Stomach (tissue), 19 donors: ENCODE measurements at places on chromosomes 3 and 15. TPM values are rescaled to one million over a fixed set of nuclear protein-coding genes. Genes with fewer than 3 reads are reported as not detected.

GRCh38 chr3:94349310-94349878 is 286.5 kb downstream of the NSUN3 start:
- no peak overlapping the region for H3K4me3 ChIP-seq
- H3K4me1 ChIP-seq, result no peaks in the 10 kb centered on the region
- no peaks in the 10 kb centered on the region for H3K36me3 ChIP-seq
- H3K27ac ChIP-seq, result no peak overlapping the region
- DNase-seq, result no peak

- DNase-seq, result no peak
- no peak overlapping the region for H3K4me3 ChIP-seq
- H3K27me3 ChIP-seq, result no peaks in the 10 kb centered on the region
- H3K36me3 ChIP-seq, result no peaks in the 10 kb centered on the region
- no peaks in the 10 kb centered on the region for H3K4me1 ChIP-seq
These were observed 12.3 kb downstream of the ETFA start for GRCh38 chr15:76298986-76299385.

GRCh38 chr3:182027366-182027765 is 315.6 kb downstream of the SOX2 start:
- no peak overlapping the region for H3K4me3 ChIP-seq
- H3K27ac ChIP-seq, result no peak overlapping the region
- no peaks in the 10 kb centered on the region for H3K27me3 ChIP-seq
- DNase-seq, result no peak

The ACSBG1 gene
- total RNA-seq, result not detected
